ENCODE measurements at places on chromosomes 3 and 15.

DNA sequence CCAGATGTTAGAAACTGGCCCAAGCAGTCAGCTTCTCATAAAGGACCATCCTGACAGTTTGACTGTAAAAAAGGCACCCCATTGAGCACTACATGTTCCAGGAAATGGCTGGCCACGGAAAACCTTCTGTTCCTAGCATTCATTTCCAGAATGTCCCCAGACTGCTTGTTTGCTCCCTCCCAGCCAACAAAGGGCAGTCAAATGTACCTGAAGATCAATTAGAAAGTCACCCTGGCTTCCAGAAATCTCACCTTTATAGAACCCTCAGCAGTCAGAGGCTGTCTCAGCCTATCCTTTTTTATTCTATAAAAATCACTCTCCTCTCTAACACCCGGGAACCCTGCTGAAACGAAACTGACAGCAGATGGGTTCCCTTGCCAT, 784 bp upstream of the SAMMSON start:
- DNase-seq: peak; percentile 48

DNA sequence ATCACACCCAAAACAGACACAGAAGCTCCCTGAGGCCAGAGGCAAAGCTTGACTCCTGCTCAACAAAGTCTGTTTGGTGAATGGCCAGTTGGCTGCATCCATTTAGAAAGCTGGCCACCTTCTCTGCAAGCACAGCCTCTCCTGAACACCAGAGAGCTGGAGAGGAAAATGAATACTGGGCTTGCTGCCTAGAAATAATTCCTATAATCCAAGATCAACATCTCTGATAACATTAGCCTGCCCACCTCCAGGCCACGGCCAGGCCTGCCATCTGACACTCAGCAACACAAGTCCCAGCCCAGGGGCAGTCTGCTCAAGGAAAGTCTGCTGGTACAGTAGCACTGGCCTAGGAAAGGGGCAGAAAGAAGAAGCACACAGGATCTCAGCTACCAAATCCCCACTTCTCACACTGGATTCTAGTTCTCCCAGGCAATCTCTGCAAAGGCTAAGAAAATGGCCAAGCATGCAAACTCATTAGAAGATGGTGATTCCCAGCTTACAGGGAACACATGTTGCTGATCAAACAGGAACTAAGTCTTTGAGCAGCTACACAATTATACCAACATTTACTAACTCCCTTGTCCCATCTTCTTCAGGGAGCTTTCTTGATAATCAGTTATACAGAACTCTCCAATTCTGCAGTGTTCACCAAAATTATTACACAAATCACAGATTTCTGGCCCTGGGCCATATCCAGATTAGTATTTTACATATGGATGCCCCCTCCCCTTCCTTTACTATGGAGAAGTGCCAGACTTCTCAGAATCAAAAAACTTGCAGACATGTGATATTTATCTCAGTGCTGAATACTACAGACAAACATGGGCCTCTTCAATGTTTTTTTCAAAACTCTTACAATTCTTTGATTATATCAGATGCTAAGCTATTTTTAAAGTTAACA, 9.9 kb downstream of the TBC1D2B start:
- DNase-seq: no peak

DNA sequence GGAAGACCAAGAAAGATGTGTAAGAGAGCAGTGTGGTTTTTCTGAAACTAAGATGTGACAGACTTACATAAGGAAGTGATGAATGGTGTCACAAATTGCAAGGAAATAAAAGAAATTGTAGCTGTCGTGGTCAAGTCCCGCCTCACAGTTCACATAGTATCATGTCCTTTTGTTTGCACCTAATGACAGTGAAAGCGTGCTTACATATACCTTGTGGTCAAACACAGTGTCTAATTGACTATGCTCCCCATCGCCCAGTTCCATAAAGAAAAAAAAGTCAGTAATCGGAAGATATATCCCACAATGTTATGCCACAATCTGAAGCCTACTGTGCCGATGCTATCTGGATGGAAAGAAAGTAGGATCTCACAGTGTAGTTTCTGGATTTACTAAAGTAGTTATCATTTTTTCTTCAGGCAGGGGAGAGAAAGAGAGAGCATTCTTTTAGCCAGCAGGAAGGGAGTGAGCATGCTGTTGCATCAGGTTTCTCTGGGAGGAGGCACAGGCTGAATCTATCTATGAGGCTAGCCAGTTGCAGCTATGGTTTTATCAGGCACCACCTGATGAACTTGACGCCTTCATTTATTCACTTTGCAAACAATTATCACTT, 9.8 kb upstream of the PLSCR1 start:
- peak; percentile 67 for DNase-seq

DNA sequence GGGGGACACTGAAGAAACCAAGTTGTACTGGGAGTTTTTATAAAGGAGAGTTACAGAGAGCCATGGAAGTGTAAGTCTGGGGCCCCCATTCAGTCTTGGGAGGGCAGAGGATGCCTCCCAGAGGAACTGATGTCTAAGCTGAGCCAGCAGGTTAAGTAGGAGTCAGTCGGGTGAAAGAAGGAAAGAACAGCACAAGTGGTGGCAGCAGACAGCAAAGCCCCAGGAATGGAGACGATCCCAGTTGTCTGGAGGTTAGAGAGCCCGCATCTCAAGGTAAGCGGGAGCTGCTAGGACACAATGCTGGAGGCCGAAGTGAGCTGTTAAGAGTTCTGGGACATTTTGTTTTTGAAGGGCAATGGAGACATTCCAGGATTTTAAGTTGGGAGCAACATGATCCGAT, 88.8 kb downstream of the TAMM41 start:
- DNase-seq: no peak

DNA sequence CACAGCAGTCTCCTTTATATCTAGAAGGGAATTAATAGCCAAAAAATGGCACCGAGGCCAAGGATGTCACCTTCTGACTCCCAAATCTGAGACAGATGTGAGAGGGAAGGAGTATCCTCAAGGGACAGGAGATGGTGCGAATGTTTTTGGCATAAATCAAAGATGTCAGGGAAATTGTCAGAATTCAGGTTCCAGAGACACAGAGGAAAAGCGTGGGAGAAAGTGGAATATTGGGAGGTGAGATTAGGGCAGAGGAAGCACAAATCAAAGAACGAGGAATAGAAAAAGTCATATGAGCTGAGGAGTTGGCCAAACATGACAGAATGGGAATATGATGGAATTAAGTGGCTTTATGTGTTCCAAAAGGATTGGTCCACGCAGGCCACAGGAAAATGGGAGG, 6.0 kb downstream of the CCR5AS start:
- no peak for DNase-seq

GRCh38 chr3:124467980-124468902, 262.0 kb upstream of the UMPS start:
- peak; percentile 59 for DNase-seq

GRCh38 chr15:82830427-82831173, 21.2 kb downstream of the WHAMM start:
- no peak for DNase-seq

GRCh38 chr3:152307829-152308474, 39.2 kb downstream of the MBNL1 start:
- no peak for DNase-seq

- no peak for DNase-seq
Measured at GRCh38 chr3:64832098-64832497, 144.3 kb upstream of the ADAMTS9 start.

DNA sequence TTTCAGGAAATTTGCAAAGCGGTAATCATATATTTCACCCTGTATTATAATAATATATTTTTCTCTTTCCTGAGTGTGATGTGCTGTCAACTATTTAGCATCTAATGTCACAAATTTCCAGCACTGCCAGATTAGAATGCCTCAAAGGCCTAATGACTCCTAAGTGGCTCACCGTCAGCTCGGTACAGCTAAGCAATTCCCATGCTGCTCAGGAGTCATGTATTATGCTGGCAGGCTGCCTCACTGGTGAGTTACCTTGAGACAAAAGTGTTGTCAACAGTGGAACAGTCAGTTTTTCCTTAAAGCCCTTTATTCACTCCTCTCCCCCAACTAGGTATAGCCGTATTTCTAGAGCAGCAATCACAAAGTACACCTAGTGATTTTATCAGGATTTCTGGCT, 83.6 kb downstream of the NSUN3 start:
- no peak for DNase-seq

DNA sequence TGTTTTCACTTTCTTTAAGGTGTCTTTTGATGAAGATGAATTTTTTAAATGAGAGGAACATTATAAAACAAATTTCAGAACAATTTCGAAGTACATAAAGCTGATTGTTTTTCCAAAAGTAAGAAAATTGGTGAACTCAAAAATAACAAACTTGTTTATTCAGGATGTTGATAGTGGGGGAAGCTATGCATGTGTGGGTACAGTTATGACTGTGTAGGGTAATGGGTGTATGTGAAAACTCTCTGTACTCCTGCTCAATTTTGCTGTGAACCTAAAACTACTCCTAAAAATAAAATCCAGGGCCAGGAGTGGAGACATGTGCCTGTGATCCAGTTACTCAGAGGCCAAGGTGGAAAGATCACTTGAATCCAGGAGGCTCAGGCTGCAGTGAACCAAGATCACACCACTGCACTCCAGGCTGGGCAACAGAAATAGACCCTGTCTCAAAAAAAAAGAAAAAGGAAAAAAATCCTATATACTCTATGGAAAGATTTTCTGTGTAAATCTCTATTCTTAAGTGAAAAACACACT, 37.2 kb downstream of the PIK3CB start:
- DNase-seq: no peak

- no peak for DNase-seq
Measured at GRCh38 chr3:151351648-151352047, 22.3 kb upstream of the P2RY13 start.

- DNase-seq: peak; percentile 28
Measured at GRCh38 chr3:110419601-110420000, 652.0 kb upstream of the NECTIN3 start.

DNA sequence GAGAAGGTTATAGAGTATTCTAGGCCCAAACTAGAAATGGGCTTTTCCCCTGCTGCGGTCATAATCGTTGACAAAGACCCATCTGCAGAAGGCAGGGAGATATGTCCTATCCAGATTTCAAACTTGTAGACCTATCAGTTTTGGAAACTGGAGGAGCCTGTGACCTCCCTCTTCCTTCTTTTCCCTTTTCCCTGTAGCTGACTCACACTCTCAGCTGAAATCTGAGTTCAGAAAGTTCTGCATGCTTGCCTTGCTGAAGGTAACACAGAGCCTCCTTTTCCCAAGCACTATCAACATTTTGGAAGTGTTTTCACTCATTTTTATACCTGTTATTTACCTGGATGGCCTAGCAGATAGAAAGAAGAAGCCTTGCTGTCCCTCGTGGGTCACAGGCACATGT, 59.1 kb upstream of the PSMD6 start:
- DNase-seq: no peak

DNA sequence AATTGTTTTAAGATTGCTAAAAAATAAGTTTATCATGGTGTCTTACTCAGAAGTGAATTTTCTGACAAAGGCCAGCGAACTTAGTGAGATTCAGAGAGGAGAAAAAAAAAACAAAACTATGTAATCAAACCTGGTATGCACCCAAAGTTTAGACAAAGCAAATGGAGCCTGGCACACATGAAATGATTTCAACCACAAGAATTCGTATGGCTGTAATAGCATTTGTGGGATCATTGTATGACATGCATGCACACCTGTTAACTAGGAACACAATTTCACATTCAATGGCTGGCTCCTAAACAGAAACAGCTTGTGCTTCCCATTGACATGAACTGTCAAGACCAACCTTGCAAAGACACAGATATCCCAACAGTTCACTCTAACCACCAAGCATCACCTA, 94.6 kb downstream of the ZIC4 start:
- peak; percentile 20 for DNase-seq

GRCh38 chr15:48566668-48567067, 78.8 kb downstream of the FBN1 start:
- peak; percentile 87 for DNase-seq

DNA sequence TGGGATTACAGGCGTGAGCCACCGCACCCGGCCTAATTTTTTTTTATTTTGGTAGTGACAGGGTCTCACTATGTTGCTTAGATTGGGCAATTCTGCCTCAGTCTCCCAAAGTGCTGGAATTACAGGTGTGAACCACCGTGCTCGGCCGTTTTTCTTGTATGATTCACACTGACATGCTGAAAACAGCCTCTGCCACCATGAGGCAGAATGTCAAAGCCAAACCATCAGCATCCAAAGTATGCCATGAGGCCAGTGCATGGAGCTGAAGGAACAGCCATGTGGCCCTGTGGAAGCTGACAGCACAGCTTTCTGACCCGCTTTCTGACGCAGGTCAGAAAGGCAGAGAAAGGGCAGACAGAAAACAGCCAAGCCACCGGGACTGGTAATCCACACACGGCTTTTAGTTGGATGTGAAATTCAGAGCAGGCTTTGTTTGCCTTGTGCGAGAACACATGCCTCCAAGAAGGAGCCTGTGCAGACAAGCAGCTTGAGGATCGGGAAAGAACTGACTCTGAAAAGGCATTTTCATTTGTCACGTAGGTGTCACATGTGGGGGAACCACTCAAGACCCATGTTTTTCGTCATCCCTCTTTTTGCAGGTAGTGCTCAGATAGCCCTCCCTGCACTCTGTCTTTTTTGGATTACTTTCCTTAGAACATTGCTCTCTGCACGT, 25.1 kb downstream of the XYLB start:
- no peak for DNase-seq

DNA sequence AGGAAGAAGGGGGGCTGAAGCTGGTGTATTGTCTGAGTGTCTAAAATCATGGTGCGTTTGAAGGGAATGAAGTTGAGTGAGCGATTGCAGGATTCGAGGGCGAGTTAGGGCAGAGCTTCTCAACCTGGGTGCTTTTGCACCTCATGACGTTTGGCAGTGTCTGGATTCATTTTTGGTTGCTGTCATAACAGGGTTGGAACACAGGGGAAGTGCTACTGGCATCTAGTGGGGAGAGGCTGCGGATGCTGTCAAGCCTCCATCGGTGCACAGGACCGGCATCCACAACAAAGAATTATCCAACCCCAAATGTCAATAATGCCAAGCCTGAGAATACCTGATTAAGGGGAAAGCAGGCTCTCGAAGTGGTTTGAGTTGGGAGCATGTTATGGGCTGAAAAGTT, 120.0 kb downstream of the SLCO3A1 start:
- no peak for DNase-seq

- DNase-seq: no peak
Measured at GRCh38 chr3:48280881-48281280, 40.0 kb downstream of the ZNF589 start.

GRCh38 chr3:175606650-175607318, 747.6 kb downstream of the NAALADL2 start:
- DNase-seq: peak; percentile 15

GRCh38 chr3:60076331-60076730, 1026.5 kb upstream of the CFAP20DC start:
- no peak for DNase-seq

- DNase-seq: no peak
Measured at GRCh38 chr15:85623315-85624049, 171.2 kb downstream of the KLHL25 start.

GRCh38 chr3:11774296-11774877, 72.3 kb downstream of the TAMM41 start:
- peak; percentile 73 for DNase-seq
